ENCODE measurements at places on chromosomes 5 and 9.

DNA sequence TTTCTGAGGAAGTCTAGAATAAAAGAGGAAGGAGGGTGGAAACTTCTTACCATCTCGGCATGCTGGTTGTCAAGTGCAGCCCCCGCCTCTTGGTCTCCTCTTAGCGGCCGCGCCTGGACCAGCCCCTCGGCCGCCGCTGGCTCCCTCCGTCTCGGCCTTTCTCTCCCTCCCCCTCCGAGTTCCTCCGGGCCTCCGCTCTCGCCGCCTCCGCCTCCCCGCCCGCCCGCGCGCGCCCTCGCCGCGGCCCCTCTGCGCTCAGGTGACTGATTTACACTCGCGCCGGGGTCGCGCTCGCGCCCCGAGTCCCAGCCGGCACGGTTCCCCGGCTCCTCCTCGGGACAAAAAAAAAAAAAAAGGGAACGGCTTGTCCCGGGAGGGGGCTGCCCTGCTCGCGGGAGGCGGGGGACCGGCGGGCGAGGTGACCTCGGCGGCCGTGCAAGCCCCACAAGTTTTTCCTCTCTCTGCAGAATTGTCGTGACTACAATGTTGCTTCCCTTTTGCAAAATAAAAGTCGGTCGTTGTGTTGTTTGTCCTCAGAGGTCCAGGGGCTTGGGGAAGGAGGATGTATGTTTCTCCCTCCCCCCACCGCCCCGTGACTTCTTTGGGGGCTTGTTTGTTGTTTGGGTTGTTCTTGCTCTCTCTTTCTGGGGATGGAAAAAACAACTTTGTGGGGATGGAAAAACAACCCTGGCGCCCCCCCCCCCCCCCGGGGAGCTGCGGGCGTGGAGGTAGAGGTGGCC lies at the start of gene BNC2:
Gene BNC2, minus strand, starts transcription at position 75 of the 740 bp plus-strand sequence. Its CDS starts 22 bp downstream, at position 53.
- no peak for DNase-seq

GRCh38 chr5:107542831-107543231 lies 127.9 kb downstream of the EFNA5 start:
- no peak for DNase-seq

GRCh38 chr5:95667061-95667618 lies 15.7 kb downstream of the SPATA9 start:
- no peak for DNase-seq

DNA sequence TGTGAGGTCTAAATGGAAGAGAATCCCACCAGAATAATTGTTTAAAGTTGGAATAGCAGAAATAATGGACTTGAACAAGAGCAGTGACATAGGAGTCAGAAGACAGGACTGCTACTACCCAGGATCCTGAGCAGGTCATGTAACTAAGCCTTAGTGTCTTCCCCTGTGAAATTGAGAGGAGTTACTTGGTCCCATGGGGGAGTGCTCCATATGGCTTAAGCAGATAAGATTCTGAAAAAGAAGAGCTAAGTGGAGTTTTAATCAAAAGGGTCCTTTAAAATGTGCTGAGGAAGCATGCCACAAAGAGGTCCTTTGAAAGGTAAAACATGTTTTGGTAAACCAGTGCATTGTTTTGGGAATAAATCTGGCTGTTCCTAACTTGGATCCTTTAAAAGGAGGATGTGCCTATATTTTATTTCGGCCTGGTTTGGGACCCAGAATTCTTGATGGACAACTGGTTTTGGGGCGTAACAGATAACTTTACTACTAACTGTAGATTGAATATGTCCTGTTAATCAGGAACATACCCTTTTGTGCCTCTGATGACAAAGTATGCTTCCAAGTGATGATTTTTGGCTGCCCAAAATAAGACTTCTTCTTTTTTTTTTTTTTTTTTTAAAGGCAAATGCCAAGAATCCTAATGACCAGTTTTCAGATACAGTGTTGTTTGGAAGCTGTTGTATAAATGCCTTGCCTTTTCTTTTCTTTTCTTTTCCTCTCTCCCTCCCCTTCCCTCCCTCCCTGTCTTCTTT lies 5.7 kb downstream of the RCL1 start:
- no peak for DNase-seq

DNA sequence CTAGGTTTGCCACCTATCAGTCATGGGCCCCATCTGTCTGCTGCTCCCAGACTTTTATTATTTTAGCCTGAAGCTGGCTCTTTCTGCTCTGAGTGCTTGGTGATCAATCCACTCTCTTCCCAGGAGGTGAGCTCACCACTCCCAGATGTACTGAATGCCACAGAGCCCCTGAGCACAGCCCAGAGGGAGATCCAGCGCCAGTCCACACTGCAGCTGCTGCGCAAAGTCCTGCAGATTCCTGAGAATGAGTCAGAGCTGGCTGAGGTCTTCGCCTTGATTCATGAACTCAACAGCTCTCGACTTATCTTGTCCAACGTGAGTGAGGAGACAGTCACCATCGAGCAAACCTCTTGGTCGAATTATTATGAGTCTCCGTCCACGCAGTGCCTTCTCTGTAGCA lies 36.0 kb downstream of the HMGXB3 start:
- no peak for DNase-seq

- no peak for DNase-seq
Measured at GRCh38 chr9:98838155-98838867, 30.8 kb downstream of the GALNT12 start.

GRCh38 chr9:135255841-135256580 lies 168.5 kb downstream of the OLFM1 start:
- DNase-seq: no peak

DNA sequence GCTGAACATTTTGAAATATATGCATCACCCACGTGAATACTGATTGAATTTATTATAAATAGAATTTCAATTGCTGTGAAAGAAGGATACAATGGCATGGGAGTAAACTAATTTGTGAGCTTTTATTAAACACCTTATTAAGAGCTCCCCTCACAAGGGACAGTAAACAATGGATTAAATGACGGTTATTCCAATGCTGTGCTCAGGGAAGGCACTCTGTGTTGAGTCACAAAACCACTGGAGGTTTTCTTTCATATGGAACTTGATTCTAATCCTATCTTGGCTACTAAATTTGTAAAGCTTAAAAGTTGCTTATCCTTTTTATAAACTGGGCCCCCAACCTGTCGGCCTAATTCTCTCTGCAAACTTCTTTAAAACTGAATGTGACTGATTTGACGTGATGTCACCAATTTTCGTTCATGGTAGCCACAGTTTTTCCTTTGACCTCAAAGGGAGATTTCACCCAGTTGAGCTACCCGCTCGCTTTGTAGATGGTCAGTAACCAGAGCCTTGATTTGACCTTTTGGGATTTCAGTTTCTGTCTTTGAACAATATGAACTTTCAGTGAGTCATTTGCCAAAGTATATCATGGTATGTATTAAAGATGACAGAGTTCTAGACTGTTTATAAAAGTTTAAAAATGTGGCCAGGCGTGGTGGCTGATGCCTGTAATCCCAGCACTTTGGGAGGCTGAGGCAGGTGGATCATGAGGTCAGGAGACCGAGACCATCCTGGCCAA lies 61.3 kb upstream of the PIK3R1 start:
- no peak for DNase-seq

Data from NK-92 treated with Interleukin-12 subunit alpha and Interleukin-12 subunit beta, amount 100 ng/mL, for 24 hours (cell line).